Hematopoietic multipotent progenitor cell treated with erythropoietin and hydrocortisone succinate and interleukin-3 and kit ligand, for 17 days (in vitro differentiated cells): ENCODE measurements at places on chromosomes 5 and 9.

DNA sequence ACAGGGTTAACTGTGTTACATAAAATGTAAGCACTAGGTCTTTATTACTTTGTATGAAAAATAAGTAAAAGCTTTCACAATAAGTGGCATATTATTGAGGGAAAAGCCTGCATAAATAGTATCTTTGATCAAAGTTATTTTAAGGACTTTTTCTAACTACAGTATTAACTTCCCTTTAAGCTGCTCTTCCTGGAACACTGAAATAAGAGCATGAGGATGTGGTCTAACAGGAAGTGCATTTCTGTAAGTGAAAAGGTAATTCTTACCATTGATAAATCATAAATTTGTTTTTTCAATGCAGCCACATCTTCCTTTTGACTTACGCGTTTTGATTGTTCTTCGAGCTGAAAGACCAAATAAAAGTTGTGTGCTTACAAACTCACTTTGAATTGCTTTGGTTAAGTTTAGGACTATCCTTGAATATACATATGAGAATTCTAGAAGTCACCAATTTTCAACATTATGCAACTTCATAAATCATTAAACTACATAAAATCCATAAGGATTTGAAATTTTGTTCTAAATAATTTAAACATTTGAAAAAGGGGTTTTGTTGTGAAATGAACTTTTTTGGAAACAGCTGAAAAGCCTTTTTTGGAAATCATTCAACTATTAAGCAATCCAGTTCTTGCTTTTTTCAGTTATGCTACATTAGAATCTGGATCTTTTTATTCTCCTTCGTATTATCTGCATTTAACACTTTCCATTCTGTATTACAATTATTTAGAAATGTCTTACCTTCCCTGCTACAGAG, 50.6 kb downstream of the RASEF start:
- DNase-seq, result no peak

- DNase-seq, result no peak
These were observed 348.1 kb downstream of the ADAMTS6 start for GRCh38 chr5:65133477-65134110.

DNA sequence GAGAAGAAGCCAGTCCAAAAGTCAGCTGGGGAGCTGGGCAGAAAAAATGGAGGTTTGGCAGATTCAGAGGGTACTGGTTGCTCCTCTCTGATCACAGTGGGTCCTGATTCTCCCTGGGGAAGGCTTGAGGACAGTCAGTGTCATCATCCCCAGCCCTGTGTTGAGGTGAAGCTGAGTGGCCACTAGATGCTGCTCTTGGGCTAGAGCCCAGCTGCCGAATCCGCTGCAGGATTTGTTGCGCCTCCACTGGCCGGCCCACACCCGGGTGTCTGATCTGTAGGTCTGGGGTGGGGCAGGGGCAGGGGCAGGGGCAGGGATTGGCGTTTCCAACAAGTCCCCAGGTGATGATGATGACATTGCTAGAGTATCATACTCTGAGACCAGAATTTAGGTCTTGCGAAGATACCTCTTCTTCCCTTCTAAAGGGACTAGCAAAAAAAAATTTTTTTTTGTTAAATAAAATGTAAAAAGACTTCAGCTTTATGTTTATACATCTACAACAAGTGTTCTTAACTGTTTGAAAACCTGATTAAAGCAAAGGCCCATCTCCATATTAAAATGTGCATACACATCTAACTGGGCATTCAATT, 106.8 kb downstream of the PDE6A start:
- DNase-seq, result peak; percentile 70

DNA sequence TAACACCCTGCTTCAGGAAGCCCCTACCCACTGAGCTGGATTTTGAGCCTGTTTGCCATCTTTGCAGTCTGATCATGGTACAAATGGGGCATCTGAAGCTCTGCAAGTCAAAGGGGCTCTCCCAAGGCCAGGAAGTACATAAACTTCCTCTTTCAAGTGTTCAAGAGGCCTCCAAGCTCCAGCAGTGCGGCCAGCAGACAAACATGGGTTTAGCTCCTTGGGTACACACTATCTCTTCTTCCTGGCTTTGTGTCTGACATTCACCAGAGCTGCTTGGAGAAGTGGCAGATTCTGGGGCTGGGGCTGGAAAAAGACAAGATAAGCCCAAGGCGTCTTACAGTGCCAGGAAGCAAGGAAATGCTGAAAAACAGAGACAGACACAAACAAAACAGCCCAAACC, 34.1 kb downstream of the LAMC3 start:
- DNase-seq, result no peak

DNA sequence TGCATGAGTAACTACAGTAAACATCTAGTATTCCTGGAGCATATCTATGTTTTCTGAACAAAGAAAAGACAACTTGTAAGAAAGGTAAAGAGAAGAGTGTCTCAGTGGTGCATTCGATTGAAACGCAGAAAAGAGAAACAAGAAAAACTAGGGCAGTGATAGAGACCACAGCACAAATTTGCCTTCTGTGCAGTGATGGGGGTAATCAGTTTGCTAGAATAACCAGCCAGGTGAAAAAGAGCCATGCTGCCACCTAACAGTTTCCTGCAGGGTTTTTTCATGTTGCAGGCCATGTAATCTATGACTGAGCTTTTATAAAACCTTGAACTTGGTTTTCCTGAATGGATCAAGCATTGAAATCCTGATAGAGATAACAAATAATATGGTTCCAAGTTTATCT, 198.4 kb upstream of the MEF2C start:
- no peak for DNase-seq

GRCh38 chr9:122468735-122469134, 9.0 kb downstream of the OR1J1 start:
- DNase-seq, result no peak

DNA sequence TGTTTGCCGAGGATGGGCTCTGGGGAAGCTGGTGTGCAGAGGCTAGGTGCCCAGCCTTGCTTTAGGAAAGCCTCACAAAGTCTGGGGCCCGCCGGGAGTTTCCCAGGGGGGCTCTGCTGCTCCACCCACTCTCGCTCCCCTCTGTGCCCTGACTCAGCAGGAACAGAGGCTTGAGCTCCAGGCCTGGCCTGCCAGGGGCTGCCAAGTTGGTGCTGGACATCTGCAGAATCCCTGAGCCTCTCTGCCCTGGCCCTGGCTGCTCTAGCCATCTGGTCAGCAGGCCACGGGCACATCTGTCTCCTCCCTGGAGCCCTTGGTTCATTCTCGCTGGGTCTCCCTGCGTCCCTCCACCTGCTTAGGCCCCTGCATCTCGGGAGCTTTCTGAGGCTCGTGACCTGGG, 647 bp upstream of the ADAMTSL2 start:
- DNase-seq, result no peak

- DNase-seq, result peak; percentile 6
These were observed 80.9 kb downstream of the ALDH7A1 start for GRCh38 chr5:126514131-126514557.

DNA sequence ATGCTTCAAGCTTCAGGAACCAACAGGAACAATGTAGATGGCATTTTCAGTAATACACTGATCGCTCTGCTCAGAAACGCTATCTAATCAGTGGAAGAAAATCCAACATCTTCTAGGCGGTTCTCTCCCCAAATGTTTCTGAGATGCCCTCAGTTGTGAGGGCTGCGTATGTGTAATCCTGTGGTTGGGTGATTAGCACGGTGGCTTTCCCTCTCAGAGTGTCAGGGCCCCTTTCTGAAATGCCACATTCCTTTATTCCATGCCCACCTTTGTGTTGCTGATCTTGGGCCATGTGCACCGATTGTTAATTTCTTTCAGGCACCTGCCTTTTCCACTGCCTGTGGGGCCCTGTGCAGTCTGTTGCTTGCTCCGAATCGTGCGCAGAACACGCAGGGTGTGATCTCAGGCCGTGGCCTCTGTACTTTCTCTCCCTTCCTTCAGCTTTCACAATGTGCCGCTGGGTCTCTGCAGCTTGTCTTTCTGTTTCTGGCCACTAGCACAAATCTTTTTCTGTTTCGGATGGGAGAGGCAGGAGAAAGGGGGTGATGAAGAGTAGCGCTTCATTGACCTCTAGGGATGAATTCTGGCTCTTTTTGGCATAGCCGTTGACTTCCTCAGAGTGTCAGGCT, 324.0 kb downstream of the PARP8 start:
- no peak for DNase-seq

GRCh38 chr5:181161534-181162175, 14.3 kb downstream of the OR2V2 start:
- DNase-seq, result no peak

- DNase-seq, result no peak
These were observed 3.0 kb downstream of the RNF130 start for GRCh38 chr5:180068519-180069090.

- no peak for DNase-seq
These were observed 14.0 kb downstream of the AQP7 start for GRCh38 chr9:33388110-33388994.

DNA sequence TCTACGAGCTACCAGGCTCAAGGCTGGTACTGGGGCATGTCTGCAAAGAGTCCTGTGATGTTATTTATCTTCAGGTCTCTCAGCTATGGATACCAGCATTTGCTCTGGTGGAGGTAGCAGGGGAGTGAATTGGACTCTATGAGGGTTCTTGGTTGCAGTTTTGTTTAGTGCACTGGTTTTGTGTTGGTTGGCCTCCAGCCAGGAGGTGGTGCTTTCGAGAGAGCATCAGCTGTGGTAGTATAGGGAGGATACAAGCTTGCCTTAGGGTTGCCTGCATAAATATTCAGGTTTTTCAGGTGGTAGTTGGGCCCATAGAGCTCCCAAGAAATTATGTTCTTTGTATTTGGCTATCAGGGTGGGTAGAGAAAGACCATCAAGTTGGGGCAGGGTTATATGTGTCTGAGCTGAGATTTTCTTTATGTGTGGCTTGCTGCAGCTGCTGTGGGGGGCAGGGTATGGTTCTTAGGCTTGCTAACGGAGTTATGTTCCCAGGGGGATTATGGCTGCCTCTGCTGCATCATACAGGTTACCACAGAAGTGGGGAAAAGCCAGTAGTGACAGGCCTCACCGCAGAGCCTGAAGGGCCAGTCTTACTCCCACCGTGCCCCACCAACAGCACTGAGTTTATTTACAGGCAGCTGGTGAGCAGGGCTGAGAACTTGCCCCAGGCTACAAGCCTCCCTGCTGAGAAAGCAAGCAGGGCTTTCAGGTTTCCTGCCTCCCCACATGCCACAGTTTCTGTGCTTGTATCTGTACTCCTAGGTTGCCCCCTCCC, 9.7 kb upstream of the RIOK2 start:
- DNase-seq, result no peak

DNA sequence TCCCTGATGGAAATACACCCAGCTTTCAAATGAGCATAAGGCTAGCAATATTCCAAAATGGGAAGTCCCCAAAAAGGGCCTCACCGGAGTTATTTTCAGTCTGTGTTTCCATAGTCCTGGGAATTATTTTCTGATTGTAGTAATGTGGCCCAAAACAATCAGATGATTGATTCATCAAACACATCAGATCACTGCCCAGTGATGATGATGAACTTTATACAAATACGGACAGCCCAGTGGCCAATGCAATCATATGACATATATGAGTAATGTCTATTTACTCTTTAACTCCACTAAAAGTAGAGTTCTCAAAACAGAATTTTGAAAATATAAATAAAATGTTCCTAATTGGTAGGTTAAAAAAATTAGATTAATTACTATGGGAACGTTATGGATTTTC, 467.8 kb downstream of the ZNF608 start:
- DNase-seq, result no peak

DNA sequence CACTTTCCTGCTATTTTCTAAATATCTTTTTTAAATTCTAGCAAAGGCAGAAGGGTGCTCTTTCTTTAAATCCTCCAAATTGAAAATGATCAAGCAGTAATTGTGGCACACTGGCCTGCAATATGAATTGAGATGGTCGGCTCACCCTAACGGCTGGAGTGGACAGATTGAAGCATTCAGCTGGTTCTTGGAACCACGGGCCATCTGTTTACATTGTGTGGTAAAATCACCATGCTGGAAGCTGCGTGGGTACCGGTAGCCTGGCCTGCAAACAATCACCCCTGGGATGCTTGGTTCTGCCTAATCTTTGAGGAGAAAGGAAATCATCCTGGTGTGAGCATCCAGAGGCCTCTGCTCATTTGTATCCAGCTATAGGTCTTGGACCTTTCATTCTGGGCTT, 289.3 kb downstream of the ZNF608 start:
- no peak for DNase-seq

DNA sequence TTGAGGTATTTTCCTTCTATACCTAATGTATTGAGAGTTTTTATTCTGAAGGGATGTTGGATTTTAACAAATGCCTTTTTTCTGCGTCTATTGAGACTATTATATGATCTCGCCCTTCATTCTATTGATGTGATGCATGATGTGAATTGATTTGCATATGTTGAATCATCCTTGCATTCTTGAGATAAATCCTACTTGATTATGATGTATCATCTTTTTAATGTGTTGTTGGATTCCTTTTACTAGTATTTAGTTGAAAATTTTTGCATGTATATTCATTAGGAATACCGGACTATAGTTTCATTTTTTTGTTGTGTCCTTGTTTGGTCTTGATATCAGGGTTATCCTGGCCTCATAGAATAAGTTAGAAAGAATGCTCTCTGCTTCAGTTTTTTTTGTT, 169.7 kb downstream of the NPR3 start:
- no peak for DNase-seq

GRCh38 chr9:35538361-35539234, 48.7 kb downstream of the RUSC2 start:
- no peak for DNase-seq

- no peak for DNase-seq
These were observed 76.7 kb upstream of the CCNG1 start for GRCh38 chr5:163360656-163361055.

- DNase-seq, result no peak
These were observed 277.0 kb downstream of the DIRAS2 start for GRCh38 chr9:90365666-90366065.

DNA sequence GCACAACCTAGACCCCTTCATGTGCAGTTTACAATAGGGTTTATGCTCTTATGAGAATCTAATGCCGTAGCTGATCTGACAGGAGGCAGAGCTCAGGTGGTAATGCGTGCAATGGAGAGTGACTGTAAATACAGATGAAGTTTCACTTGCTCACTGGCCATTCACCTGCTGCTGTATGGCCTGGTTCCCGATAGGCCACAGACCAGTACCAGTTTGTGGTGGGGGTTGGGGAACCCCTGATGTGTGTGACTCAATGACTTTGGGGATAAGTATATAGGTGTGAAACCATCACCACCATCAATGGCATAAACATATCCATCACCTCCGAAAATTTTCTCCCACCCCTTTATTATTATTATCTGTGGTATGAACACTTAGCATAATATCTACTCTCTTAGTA, 42.1 kb downstream of the TLR4 start:
- no peak for DNase-seq

- DNase-seq, result no peak
These were observed 311.6 kb upstream of the CLINT1 start for GRCh38 chr5:158170534-158170933.

GRCh38 chr5:84287951-84288350, 96.7 kb downstream of the EDIL3 start:
- DNase-seq, result no peak

GRCh38 chr9:111628411-111628810, 2.7 kb upstream of the DNAJC25 start:
- no peak for DNase-seq
